ENCODE measurements at places on chromosomes 7 and 10. TPM values are rescaled to one million over a fixed set of nuclear protein-coding genes. Genes with fewer than 3 reads are reported as not detected.

The AQP1 gene
- total RNA-seq = 1.5 TPM

The LRRC27 gene
- total RNA-seq = 14.7 TPM

The PRKCQ gene
- total RNA-seq = not detected

The SOSTDC1 gene
- 0.15 TPM for total RNA-seq

The CYP3A5 gene
- total RNA-seq = 0.44 TPM

The DLX6 gene
- not detected for total RNA-seq

The PIP4K2A gene
- total RNA-seq = 56.6 TPM

The EN2 gene
- total RNA-seq = not detected

The CALD1 gene
- total RNA-seq = 232 TPM

The SFTPD gene
- not detected for total RNA-seq

The ICA1 gene
- total RNA-seq = 0.33 TPM

The IDI2 gene
- total RNA-seq = not detected

The AGR3 gene
- total RNA-seq = not detected

The GIMAP4 gene
- total RNA-seq = 2.0 TPM

The MEIG1 gene
- total RNA-seq = not detected

The RAPGEF5 gene
- total RNA-seq = 1.3 TPM

The HECTD2 gene
- 11.1 TPM for total RNA-seq

The PNLIP gene
- total RNA-seq = not detected

The RAB19 gene
- total RNA-seq = not detected

The TRIM24 gene
- 6.8 TPM for total RNA-seq

The UCMA gene
- total RNA-seq = not detected

The HOXA9 gene
- total RNA-seq = 0.15 TPM

The HABP2 gene
- not detected for total RNA-seq

The LIPK gene
- total RNA-seq = not detected

The FLNC gene
- 462 TPM for total RNA-seq

The GNGT1 gene
- total RNA-seq = not detected

The CDH23 gene
- total RNA-seq = 0.17 TPM

The LZTS2 gene
- 103 TPM for total RNA-seq

The SPDYE1 gene
- not detected for total RNA-seq

The EPHA1 gene
- under 0.01 TPM for total RNA-seq

The TLL2 gene
- total RNA-seq = under 0.01 TPM

The CDHR3 gene
- total RNA-seq = 12.9 TPM

The CCDC172 gene
- not detected for total RNA-seq

The SBDS gene
- 87.3 TPM for total RNA-seq

The AGAP4 gene
- 6.3 TPM for total RNA-seq

The ZNF107 gene
- total RNA-seq = 1.3 TPM

The ELAPOR2 gene
- 4.2 TPM for total RNA-seq

The TRPV5 gene
- total RNA-seq = not detected

The FAM237B gene
- total RNA-seq = not detected

The ADRA2A gene
- total RNA-seq = not detected

The DTX2 gene
- 7.1 TPM for total RNA-seq

The TRIM50 gene
- not detected for total RNA-seq

The ZPBP gene
- total RNA-seq = not detected

The POM121 gene
- 6.6 TPM for total RNA-seq

The TMEM236 gene
- total RNA-seq = under 0.01 TPM

The ZNF655 gene
- total RNA-seq = 79.3 TPM

The CAMK1D gene
- total RNA-seq = 2.5 TPM

The CLRN3 gene
- total RNA-seq = not detected

All from smooth muscle cell of trachea (primary cell).